Muscle of leg (tissue), 16 donors: ENCODE measurements at places on chromosomes 2 and 18.

GRCh38 chr18:77095391-77096371 is 36.9 kb downstream of the MBP start:
- no peak for DNase-seq

- no peak for DNase-seq
These were observed 3.7 kb upstream of the MAL start for GRCh38 chr2:95021847-95022246.

GRCh38 chr2:135202751-135203150 is 150.7 kb downstream of the RAB3GAP1 start:
- DNase-seq, result no peak

- DNase-seq, result peak; percentile 90
These were observed 92.1 kb downstream of the ACKR3 start for GRCh38 chr2:236661762-236662110.

GRCh38 chr2:196169516-196169915 is 1.9 kb downstream of the STK17B start:
- no peak for DNase-seq

- DNase-seq, result no peak
These were observed 102.4 kb upstream of the DCC start for GRCh38 chr18:52237551-52237950.

DNA sequence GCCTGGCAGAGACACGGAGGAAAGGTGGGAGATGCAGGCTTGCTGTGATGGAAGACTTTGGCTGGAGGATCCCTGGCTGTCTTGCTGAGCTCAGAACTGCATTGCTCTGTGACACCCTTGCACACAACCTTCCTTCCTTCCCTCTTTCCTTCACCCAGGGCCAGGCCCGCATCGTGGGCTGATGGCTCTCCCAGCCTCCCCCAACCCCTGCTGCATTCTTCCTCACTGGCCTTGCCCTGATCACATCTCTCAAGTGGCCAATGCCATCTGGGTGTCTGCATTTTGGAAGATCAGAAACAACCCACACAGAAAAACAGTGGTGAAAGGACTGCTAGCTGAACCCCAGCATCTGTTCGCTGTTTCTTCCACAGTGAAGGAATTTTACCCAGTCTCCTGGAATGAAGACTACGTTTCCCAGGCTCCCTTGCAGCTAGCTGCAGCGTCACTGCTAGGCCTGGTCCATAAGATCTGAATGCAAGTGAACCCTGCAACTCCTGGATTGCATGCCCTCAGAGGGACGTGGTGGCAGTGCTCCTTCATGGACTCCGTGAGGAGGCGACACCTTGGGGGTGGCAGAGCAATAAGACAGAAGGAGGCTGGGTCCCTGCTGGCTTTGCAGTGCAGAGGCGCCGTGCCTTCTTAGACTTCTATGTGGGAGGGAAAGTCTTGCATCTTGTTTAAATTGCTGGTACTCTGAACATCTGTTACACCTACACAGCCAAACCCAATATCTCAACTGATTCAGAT is 78.9 kb upstream of the YWHAQ start:
- no peak for DNase-seq

GRCh38 chr2:159744363-159744762 is 32.1 kb downstream of the MARCHF7 start:
- no peak for DNase-seq

- peak; percentile 33 for DNase-seq
These were observed 143.3 kb upstream of the ZEB2 start for GRCh38 chr2:144663207-144663606.
